Omental fat pad (tissue), 4 donors: ENCODE measurements at places on chromosomes 6 and 20.

DNA sequence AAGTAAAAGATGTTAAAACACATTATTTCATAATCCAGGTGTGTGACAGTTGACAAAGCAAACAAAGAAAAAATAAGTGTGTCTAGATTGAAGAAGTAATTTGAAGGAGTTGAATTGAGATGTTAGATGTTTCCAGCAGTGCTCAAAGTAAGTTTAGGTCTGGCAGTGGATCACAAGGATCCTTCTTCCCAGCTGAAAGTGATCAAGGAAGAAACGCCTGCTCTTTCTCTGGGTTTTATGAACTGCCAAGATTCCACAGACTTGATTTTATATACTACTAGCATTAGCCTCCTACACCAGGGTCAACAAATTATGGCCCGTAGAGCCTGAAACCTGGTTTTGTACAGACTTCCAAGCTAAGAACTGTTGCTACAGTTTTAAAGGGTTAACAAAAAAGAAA lies 30.3 kb downstream of the STX7 start:
- DNase-seq = no peak

DNA sequence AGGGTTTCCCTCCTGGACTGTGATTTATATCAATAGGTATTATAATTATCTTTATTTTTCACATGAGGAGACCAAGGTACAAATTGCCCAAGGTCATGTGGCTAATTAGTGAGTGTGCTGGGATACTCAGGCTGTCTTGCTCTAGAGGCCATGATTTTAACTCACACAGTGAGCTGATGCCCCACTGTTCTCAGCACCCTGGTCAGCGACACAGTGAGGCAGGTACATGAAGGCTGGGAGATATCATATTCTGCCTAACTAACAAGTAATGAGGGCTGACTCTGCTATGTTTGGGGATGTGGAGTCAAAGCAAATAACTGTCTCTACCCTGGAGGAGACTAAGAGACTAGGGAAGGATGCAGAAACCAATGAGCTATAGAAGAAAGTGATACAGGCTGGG lies 501.1 kb downstream of the PTPRT start:
- no peak for DNase-seq

DNA sequence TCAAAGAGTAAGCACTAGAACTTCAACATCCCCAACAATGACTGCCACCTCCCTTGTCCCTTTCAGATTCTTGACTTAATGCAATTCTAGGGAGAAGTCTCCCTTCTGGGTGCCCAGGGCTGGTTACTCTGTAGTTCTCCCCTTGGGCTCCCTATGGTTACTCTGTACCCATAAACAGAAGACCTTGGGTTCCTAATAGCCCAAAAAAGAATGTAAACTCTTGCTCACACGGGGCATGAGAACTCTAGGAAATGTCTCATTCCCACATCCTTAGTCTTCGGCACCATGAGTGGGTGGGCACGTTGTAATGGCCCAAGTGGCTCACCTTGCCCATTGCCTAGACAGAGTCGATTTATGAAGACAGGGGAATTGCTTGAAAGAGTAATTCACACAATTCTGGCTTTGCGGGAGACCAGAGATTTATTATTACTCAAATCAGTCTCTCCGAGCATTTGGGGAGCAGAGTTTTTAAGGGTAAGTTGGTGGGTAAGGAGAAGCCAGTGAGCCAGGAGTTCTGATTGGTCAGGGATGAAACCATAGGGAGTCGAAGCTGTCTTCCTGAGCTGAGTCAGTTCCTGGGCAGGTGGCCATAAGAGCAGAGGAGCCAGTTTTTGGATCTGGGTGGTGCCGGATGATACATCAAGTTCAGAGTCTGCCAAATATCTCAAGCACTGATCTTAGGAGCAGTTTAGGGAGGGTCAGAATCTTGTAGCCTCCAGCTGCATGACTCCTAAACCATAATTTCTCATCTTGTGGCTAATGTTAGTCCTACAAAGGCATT lies 61.2 kb upstream of the SIRPG start:
- peak; percentile 47 for DNase-seq

DNA sequence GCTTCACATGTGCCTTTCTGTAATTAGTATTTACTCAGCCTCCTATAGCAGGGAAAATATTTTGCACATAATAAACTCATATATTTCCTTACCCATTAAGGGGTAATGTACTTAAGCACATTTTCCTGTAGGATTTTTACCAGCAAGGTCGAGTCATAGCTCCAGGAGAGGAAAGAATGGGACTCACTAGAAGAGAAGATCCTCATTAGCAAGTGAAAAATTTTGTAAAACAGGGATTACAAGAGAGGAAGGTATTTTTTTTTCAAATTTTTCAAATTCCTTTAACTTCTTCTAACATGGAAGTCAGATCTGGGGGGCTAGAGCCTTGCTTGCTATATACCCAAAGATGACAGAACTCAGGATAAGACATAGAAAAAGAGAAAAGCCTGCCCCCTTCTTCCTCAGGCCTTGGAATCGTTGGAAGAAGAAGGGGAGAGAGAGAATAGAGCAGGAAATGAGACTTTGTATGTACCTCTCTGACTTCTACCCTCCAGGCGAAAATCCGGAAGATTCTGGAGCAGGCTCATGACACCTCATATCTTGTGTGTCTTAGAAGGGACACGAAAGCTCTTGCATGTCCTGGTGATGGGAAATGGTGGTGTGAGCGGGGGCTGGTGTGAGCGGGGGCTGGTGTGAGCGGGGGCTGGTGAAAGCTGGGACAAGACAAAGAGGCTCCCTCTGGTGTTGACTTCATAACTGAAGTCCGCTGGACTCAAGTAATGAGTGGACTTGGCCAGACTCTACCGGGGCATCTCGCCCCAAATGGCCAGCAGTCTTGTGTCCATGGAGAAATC lies 256.9 kb upstream of the PLCB4 start:
- DNase-seq = no peak

DNA sequence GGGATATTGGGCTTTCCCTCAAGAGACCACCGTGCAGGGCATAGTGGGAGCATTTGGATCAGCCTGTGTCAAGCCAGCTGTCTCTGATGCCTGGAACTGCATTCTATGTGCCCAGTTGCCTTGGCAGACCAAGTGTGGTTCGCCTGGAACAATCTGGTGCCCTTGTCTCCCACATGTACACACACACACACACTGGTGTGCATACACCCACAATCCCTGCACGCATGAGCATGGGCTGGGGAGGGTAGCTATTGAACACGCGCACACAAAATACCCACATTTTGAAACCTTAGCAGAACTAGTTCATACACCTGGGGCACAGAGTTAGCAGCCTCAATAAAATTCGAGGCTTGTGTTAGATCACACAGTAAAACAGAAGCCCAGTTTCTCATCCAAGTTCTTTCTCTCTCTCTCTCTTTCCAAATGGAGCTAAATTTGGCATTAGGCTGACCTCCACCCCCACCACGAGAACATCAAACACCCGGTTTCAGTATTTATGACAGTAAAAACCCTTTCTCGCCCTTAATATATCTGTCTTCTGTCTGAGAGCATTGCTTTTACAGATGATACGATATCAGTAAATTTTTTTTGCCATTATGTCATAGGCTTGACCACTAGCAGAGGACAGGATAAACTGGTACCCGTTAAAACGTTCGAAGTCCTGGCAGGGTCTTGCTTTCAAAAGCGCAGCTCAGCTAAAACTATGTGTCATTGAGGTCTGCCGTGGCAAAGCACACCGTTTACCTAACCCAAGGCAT lies 18.2 kb upstream of the NFATC2 start:
- no peak for DNase-seq

DNA sequence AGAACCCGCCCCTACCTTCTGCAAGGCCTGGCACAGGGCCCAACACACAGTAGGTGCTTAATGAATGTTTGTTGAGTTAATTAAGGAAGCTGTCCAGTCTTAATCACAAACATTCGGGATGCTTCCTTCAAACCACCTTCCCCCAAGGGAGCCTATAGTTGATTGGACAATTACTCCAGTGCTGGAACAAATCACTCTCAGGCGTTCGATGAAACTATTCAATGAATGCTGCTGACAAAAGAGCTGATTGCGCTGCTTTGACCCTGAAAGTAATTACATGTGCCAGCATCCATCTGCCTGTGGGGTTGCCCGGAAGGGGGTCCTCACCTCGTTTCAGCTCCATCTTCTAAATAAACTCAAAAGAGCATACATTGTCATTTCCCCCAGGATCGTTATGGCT lies 112.0 kb upstream of the SRSF6 start:
- no peak for DNase-seq

DNA sequence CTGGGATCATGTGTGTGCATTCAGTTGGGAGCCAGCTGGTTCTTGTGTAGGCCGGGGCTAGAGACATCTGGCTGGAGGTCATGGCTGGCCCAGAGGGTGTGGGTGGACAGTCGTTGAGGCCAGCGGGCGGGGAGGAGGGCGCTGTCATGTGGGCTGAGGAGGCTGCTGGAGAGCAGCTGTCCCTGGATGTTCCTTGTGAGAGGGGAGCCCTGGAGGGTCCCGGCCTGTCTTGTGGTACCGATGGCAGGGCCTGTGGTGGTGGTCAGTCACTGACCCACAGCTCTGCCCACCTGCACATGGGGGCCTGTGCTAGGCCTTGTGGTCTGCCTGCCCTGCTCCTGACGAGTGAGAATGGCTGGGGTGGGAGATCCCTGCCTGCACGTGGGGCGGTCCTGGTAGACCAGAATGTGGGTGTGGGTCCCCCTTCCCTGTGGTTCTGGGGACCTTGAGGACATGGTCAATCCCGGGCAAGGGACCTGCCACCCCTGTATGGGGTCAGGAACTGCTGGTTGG lies 1.9 kb upstream of the C20orf204 start:
- no peak for DNase-seq

GRCh38 chr20:40679184-40679583 lies 9.9 kb downstream of the MAFB start:
- no peak for DNase-seq

DNA sequence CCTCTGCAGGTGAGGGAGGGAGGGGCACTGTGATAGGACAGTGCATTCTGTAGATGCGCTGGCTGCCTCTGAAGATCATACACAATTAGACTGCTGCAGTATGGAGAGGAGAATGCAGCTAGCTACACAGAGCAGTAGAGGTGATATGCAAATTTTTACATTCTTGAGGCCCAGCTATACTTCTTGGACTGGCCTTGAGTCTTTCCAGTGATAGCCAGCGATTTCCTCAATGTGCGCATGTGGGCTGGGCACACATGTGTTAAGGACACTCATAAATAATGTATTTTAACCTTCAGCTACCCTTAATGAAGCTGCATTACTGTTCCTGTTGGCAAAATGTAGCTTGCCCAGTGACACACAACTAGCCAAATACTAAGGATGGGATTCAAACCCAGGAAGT lies 19.0 kb downstream of the TTPAL start:
- no peak for DNase-seq

DNA sequence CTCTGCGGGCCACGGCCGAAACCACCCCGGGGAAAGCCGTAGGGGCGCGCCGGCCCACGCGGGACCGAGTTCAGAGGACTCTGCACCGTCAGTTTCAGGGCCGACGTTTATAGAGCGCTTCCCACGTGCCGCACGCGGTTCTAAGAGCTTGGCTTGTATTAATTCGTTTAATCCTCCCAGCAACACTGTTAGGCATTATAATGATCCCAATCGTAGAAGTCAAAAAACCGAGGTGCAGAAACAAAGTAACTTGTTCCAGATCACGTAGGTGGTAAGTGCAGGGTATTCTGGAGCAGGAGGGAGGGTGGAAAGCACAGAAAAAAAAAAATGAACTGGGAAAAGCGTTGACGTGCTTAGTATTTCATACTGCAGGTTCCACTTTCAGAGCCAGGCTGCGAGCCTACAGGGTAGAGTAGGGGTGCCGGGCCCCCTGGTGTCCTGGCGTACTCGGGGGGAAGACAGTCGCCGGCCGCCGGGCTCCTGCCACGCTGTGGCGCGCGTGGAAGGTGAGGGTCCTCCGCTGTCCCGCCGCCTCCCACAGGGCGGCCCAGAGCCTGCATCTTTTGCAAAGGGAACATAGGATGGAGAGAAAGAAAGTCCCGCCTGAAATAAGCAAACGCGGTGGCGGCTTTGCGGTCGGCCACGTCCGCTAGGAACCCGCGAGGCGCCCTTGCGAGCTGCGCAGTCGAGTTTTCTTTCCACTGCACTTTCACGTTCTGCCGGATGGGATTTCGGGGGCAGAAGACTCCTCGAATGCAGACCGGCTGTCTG lies 10.2 kb upstream of the FOXF2 start:
- DNase-seq = no peak

- no peak for DNase-seq
Observed at GRCh38 chr6:131761060-131761761, 46.6 kb upstream of the ENPP1 start.

DNA sequence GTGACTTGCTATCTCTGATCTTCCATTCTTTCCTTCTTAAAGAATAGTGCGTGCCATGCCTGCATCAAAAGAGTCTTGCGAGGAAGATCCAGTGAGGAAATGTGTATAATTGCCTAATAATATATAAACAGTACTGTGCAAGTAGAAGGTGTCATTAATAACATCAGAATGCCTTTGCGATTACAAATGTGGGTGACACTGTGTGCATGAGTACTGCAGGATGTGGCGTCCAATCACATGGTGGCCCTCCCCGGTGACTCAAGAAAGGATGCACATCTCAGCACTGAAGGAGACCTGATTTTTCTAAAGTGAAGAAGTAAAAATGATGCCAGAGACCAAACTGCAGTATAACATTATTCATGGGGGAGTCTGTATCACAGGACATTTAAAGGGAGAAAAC lies 107.5 kb upstream of the EDN1 start:
- no peak for DNase-seq

DNA sequence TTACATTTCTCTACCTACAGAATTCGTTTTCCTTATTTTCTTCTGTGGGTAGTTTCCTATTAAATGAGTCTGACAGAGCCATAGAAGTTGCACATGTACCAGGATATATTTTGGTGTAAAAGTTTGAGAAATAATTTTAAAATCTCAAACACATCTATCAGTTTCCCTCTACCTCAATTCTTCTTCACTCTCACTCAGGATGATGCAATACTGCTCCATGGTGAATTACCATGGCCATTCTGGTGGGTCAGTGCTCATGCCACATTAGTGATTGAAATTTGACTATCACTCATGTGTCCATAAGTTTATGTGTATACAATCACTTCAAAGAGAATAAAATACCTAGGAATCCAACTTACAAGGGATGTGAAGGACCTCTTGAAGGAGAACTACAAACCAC lies 151.7 kb downstream of the ARHGAP18 start:
- DNase-seq = no peak

GRCh38 chr6:112141707-112142106 lies 54.3 kb downstream of the FAM229B start:
- DNase-seq = no peak

GRCh38 chr6:135992739-135993138 lies 141.2 kb downstream of the PDE7B start:
- no peak for DNase-seq

DNA sequence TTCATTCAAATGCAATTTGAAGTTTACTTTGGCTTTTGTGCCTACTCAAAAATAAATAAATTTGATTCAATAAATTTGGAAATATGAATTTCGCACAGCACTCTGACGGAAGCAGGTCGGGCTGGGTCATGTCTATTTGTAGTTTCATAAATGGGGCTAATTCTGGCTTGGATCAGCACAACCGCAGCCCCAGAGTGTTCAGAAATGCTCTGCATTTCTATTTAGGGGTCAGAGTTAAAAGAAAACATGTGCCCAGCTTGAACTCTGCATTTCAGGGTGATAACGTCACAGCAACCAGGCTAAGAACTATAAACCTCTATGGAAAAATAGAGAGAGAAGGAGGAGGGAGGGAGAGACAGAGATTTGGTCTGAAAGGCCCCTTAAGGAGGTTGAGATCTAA lies 480.9 kb upstream of the NOX3 start:
- no peak for DNase-seq

GRCh38 chr6:70125602-70126001 lies 177.3 kb downstream of the COL9A1 start:
- no peak for DNase-seq

GRCh38 chr20:58688840-58689239 lies 3.8 kb upstream of the NPEPL1 start:
- DNase-seq = no peak
